Dorsolateral prefrontal cortex (tissue), 122 donors: ENCODE measurements at places on chromosomes 6 and 20. TPM values are rescaled to one million over a fixed set of nuclear protein-coding genes. Genes with fewer than 3 reads are reported as not detected.

Gene OR2J1
- not detected for total RNA-seq

Gene BYSL
- 12.0 TPM for total RNA-seq

Gene FRK
- total RNA-seq, result 1.4 TPM

Gene PXDC1
- total RNA-seq, result 16.3 TPM

Gene PHACTR3
- 106 TPM for total RNA-seq

Gene SLC13A3
- 35.1 TPM for total RNA-seq

Gene PRL
- not detected for total RNA-seq

Gene KDM1B
- total RNA-seq, result 16.9 TPM

Gene ANKRD6
- total RNA-seq, result 32.4 TPM

Gene SCRT2
- 3.3 TPM for total RNA-seq

Gene ULBP2
- total RNA-seq, result 2.6 TPM

Gene C6orf141
- 1.2 TPM for total RNA-seq

Gene HLA-DOA
- total RNA-seq, result 1.5 TPM

Gene LAMA2
- total RNA-seq, result 31.4 TPM

Gene MYCT1
- 2.6 TPM for total RNA-seq

Gene PTPRA
- 151 TPM for total RNA-seq

Gene KCNK17
- 0.40 TPM for total RNA-seq

Gene HLA-DRB5
- total RNA-seq, result 6.0 TPM

Gene MAP1LC3A
- 135 TPM for total RNA-seq

Gene GPR6
- 4.4 TPM for total RNA-seq

Gene MLN
- total RNA-seq, result not detected

Gene ATP6V1G2
- 198 TPM for total RNA-seq

Gene HLA-DQB1
- total RNA-seq, result 10.5 TPM
